ENCODE measurements at places on chromosomes 2 and 18.

DNA sequence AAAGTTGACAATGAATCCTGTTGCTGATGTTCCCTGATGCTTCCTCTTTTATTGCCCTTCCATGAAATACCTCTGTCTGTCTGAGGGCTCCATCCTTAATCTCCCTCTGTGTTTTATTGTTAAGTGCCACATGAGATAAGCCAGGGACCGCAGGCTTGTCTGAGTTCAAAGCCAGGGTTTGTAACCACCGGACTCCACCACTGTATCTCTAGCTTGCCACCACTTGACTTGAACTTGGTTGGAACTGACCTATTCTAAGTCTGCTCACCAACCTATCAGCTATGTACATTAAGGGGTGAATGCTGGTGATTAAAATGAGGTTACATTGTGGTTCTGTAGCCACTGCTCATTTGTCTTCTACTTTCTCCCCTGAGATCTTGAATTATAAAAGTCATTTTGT, 328.5 kb upstream of the ZEB2 start:
- DNase-seq = no peak

GRCh38 chr2:118880501-118880900, 33.1 kb upstream of the EN1 start:
- no peak for DNase-seq

DNA sequence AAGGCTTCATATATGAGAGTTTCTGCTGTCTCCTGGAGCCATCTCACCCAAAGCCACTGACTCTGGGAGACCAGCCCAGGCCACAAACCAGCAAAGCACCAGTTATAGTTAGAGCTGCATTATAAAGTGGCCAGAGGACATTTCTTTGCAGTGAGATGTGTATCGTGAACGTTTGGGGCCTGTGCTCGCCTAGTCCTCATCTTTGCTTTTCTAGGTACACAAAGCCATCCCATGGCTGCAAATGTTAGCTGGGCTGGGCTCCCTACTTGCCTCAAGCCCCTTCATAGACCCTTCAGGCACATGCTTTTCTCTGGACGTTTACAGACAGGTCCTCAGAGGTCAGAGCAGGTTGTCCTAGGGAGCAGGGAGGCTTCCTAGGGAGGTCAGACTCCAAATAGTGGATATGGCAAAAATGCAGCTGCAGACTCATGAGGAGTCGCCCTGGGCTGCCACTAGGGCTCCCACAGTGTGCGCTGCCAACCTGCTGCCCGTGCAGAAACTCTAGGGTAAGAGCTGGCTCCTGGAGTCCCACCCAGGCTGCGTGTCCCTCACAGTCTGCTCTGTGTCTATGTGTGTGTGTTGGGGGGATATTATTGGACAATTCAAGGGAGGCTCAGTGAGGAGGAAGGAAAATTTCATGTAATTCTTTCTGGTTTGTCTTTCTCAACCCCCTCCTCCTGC, 141.0 kb downstream of the RPIA start:
- DNase-seq = no peak

- DNase-seq = no peak
Measured at GRCh38 chr18:45785134-45785533, 40.3 kb upstream of the SIGLEC15 start.

DNA sequence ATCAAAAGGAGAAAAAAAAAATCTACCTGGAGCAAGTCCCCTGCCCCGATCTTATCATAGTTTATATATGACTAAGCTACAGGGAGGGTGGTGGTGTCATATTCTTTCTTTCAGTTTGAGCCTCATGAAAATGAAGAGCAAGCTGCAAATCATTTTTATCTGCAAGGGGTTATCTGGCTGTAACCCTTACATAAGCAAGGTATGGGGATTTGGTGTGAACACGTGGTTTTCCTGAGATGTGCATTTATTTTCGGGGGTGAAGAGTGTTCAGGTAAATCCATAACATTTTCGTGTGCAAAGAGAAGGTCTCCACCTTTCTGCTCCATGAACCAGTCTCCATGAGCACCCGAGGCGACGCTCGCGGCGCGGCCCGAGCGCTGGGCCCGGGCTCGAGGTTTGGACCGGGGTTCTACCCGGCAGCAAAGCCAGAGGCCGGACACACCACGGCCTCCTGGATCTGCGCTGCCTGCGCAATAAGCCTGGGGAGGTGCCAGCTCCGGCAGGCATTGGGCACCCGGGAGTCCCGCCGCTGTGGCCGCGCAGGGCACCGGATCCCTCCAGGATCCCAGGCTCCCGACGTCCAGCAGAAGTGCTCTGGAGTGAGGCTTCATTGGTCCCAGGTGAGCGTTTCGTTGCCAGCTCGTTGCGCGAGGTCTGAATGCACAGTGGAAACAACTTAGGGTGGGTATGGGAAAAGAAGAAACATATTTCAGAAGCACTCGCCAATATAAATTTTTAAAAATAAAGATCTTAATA, 36.1 kb upstream of the GPD2 start:
- DNase-seq = no peak

DNA sequence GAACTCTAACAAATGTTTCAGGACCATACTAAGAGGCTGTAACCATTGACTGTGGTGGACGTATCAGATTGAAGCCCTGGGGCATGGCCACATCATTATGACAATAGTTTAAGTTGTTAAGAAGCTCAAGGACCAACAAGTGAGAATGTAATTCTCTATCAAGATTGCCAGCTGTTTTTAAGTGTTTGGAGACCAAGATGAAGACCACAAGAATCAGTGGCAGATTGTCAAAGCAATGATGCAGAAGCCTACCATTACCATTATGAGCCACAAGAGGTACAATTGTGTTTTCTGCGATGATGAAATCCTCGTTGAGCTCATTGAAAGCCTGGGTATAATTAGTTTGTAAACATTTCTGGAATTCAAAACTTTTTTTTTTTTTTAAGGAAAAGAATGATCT, 261.1 kb upstream of the ZEB2 start:
- no peak for DNase-seq

GRCh38 chr2:31253356-31254131, 19.6 kb downstream of the EHD3 start:
- no peak for DNase-seq

DNA sequence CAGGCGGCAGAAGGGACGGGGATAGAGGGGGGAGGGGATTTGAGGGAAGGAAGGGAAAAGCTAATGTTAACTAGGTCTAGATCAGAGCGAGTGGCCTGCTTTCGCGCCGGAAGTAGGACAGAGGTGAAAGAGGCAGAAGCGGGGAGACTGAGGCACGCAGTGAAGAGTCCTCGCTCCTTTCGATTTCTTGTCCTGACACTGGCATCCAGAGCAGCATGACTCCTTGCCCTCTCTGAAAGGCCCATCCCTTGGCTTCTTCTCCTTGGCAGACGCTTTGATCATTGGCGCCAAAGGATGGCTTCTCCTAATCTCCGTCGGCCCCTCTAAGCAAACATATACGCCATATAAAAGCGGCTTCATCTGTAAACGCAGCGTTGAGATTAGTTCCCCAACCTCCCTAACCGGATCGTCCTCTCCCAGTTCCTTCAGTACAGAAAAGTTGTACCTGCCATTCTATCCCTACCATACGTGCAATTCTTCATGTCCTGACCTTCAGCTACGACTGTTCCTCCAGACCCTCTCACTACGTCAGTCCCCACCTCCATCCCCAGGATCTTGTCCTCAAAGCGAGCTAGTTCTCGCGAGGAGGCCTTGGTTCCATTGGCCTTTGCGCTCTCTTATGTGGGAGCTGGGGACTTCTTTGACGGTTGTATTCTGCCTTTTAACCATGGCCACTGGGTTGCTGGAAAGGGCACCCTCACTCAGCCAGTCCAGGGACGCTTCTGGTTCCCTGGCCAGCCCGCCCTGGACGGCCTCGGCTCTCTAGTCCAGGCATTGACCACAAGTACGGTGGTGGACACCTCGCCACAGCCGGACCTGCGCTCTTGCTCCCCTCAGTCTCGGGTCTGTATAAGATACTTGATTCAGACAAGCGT, 857 bp upstream of the NEUROD1 start:
- DNase-seq = no peak

GRCh38 chr2:186544255-186544675, 45.6 kb upstream of the ITGAV start:
- DNase-seq = no peak

- no peak for DNase-seq
Measured at GRCh38 chr2:159209341-159210306, 76.9 kb downstream of the WDSUB1 start.

DNA sequence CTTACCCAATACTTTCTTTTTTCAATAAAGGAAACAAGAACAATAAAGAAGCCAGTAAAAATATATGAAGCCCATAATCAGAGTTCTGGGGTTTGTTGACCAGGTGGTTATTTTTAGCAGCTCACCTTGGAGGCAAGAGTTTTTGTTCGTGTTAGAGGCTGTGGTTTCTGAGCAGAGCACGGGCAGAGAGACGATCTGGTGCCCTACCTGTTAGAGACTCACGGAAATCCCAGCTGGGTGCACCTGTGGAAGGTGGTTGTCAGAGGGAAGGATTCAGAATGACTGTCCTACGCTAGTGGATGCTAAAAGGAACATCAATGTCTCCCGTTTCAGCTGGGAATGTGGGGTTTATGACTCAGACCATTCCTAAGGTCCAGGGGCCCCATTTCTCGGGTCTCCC, 87.6 kb downstream of the NRP2 start:
- DNase-seq = no peak

DNA sequence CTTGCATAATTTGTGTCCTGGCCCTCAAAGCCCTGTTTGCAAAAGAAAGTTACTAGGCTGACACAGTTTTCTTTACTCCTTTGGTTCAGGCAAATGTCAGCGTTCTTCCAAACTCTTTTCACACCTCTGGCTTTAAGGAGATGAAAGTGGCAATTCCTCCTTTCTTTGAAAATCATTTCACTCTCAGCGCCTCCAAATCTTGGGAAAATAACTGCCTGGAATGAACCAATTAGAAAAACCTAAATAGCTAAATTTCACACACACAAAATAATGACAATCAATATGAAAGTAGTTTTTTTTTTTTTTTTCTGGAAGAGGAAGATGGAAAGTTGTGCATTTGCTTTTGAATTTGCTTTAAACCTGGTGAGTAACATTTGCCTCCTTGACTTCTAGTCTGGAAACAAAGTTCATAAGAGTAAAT, 1.7 kb downstream of the MEIS1 start:
- no peak for DNase-seq

DNA sequence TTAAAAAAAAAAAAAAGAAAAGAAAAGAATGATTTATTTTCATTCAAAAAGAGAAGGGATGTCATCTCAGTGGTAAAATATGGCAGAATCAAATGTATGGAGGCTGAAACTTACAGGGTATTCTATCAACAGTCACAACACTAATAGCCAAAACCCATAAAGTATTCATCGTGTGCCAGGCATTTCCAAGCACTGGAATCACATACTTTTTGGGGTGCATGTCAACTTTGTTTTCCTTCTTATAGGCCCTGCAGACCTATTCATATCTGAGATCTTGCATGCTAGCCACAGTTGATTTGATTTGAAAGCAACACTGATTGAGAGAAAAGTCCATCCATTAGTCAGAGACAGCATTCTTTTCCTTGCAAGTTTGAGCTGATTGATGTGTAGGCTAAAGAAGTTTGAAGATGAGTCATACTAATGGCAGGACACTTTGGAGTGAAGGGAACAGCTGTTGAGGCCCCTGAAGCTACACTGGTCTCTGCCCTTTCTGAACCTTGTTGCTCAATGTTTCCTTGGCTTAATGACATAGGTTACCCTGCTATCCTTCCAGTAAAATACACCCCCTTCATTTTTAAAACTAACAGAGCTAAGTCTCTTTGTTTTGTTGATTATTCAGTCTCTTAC, 22.0 kb downstream of the KATNAL2 start:
- DNase-seq = no peak

DNA sequence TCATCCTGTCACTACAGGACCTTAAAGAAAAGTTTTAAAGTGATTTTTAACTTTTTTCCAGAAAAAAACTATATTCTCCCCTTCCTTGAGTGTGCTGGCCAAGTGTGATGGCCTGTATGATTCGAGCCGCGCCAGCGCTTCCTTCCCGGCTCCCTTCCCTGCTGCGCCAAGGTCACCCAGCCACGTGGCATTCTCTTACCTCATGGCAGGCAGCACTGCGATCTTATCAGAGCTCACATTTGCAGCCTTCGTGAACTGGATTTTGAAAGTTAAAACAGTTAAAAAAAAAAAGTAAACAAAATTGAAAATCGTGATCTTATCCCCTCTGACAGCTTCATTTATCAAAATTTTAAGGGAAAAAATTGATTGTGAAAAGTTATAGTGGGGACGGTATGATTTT, 279.8 kb downstream of the PTGR3 start:
- no peak for DNase-seq

DNA sequence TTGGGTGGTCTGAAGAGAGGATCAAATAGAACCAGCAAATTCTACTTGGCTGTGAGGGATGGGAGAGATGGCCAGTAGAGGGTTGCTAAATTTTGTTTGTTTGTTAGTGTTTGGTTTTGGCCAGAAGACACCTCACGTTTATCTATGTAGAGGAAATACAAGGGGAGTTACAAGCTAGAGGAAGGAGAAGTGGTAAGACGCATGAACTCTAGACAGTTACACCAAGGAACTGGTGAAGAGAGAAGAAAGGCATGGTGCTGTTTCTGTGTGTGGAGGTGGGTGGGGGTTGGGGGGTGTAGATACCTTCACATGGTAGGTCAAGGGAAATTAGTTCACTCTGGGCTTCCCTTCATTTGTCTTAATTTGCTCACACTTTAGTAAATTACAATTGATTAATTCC, 25.6 kb downstream of the RASGRP3 start:
- DNase-seq = no peak

GRCh38 chr2:66156171-66156570, 278.8 kb upstream of the MEIS1 start:
- no peak for DNase-seq

GRCh38 chr18:63312019-63312409, 7.6 kb downstream of the BCL2 start:
- no peak for DNase-seq

DNA sequence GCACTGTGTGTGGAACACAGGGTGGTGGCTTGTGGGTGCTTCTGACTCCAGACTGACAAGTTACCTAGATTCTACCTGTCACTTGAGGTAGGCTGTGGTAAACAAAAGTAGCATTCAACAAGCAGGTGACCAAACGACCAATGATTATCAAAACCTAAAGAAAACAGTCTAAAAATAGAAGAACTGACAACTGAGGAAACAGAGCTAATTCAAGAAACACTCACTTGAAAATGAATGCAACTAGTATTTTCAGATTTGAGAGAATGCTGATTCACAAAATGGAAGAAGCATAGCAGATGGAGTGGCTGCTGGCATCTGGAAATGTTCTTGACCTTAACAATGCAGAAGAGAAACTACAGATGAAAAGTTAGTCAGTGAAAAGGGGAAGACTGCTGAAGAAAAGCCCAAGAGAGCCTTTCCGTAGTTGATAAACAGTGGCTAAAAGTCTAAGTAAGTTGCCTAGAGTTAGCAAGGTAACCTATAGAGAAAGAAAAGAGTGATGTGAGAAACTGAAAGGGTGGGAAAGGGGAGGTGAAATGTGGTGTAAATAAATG, 170.4 kb downstream of the NCK2 start:
- no peak for DNase-seq

DNA sequence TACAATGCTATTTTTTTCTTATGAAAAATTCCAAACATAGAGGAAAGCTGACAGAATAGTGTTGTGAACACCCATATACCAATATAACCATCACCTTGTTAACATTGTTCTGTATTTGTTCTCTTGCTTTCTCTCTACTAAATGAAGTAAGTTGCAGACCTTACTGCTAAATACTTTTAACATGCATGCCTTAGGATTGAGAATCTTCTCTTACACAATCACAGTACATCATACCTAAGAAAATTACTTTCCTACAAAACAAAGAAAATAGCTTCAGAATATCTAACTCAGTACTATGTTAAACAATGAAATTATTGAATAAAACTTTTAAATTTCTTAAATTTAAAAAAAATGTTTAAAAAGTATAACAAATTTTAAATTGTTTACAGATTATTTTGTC, 136.5 kb downstream of the UBR3 start:
- DNase-seq = no peak

- no peak for DNase-seq
Measured at GRCh38 chr2:58006256-58006951, 40.2 kb upstream of the VRK2 start.

Data from effector CD8-positive, alpha-beta T cell (primary cell).